ENCODE measurements at places on chromosomes 3 and 15. TPM values are rescaled to one million over a fixed set of nuclear protein-coding genes. Genes with fewer than 3 reads are reported as not detected.

DNA sequence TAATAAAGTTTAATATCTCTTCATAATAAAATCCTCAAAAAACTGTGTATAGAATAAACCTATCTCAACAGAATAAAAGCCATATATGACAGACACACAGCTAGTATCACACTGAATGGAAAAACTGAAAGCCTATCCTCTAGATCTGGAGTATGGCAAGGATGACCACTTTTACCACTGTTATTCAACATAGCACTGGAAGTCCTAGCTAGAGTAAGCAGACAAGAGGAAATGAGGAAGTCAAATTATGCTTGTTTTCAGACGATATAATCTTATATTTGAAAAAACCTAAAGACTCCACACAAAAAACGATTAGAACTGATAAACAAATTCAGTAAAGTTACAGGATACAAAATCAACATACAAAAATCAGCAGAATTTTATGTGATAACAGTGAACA lies 57.4 kb upstream of the DIPK2A start:
- no peak for DNase-seq

CHRNA3 gene
- 7.6 TPM for total RNA-seq

DNA sequence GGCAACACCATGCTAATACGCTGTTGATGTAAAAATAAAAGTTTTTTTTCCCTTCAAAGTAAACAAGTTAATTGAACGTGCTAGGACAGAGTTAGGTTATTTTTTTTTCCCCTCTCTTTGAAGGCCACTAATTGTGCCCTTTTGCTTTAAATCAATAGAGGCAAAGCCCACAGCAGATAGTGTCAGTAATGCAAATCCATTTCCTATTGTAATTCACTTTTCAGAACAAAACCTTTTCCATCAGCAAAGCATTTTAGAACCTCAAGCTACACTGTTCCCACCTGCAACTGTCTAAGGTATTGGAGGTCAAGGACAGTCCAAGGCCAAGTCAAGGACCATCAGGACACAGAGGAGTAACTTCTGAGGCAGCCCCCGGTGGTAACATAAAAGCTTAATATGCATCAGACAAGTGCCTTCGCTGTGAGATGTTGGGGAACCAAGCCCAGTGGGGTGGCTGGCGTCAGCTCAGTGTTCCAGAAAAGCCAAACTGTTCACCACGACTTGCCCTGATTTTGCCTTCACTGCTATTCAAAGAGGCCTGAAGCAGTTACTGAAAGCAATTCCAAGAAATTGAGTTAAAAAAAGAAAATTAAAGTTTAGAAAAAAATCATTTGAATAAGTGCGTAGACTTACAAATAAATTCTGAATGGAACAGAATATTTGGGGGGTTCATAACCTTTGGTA lies 65.8 kb upstream of the ICE2 start:
- DNase-seq: peak; percentile 34

LRTM1 gene
- not detected for total RNA-seq

DNA sequence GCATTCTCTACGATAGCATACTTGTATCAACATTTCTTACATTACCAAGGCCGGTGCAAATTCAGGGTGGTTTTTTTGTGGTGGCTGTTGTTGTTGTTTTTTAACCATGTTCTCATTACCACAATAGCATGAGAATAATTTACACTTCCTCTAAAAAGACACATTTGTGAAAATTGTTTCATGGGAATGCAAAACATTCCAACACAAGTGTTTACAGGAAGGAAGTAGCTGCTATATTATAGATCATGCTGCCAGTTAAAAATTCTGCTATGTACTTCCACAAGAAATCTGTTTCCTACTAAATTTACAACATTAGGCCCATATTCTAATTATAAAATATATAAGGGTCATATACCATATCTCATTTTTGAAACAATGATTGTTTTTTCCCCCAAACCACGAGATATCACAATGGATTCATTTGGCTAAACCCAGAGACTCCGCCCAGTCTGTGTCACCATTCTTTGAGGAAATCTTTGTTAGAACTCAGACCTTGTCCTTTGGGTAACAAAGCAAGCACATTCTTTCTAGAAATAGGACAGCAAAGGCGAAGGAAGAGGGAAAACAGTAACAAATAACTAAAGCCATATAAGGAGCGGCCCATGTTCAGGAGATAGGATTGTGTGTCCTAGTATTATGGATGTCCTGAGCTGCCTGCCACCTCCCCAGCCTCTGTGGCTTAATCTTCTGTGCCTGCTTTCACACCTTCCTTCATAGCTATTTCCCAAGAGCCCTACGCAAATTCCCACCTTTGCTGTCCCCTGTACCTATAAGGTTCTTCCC lies 60.1 kb downstream of the UACA start:
- no peak for DNase-seq

GOLGA6L10 gene
- 6.4 TPM for total RNA-seq

HYAL1 gene
- 2.1 TPM for total RNA-seq

DNA sequence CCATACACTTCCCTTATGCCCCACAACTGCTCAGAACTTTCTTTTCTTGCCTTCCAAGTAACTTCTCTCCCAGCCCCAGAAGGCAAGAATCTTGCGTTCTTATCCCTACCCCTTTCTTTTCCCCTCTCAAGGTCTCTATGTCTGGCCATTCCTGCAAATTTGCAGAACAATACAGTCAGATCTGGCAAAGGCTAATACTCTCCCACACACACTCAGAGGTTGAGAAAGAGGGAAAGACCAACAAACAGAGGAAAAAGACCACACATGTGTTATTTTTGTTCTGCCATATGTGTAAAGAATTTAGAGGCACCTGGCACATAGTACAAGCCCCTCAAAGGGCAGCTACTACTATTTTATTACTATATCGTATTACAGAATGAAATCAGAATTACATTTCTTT lies 25.7 kb downstream of the GJD2 start:
- DNase-seq: no peak

- DNase-seq: no peak
Measured at GRCh38 chr15:55322467-55322866, 3.4 kb downstream of the PIGB start.

C3orf20 gene
- total RNA-seq: 0.18 TPM

DNA sequence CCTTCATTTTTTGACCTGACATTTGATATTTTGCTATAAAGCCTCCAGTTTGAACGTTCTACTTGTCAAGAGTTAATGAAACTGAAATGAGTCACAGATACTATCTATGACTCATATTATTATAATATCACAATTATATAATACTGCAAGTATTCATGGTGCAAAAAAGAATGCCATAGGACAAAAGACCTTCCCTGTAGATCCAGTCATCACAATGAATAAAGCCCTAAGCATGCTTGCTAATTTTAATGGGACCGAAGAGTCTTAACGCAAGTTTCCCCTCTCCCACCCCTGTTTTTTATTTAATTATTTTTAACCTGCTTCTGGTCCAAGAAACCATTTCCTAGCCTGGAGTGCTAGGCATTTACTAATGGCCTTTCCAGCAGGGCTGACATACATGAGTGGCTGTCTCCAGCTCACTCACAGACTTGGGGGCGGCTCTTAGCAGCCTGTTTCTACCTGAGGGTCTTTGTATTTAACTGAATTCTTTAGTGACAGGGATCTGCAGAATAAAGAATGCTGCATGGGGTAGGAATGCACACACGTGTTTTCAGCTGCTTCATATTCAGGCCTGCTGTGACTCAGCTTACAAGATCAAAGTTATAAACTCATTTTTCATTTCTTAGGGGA lies 61.2 kb downstream of the THBS1 start:
- no peak for DNase-seq

DNA sequence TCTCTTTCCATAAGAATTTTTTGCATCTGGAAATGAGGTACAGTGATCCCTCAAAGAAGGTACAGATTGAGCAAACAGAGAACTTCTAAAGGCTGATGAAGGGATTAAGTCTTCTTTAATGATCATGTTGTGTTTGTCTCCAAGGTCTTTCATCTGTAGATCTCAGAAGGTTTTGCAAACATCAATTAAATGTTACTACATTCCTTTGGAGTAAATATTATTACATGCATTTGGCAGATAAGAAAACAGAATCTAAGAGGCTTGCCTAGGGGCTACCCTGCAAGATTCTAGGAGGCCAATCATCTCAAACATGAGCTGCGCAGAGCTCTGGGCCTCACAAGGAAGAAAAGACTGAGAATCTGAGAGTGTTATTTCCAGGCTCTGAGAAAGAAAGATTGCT lies 70.9 kb upstream of the LPP start:
- DNase-seq: no peak

GRCh38 chr3:126491221-126492013 lies 15.7 kb upstream of the ZXDC start:
- DNase-seq: no peak

DNA sequence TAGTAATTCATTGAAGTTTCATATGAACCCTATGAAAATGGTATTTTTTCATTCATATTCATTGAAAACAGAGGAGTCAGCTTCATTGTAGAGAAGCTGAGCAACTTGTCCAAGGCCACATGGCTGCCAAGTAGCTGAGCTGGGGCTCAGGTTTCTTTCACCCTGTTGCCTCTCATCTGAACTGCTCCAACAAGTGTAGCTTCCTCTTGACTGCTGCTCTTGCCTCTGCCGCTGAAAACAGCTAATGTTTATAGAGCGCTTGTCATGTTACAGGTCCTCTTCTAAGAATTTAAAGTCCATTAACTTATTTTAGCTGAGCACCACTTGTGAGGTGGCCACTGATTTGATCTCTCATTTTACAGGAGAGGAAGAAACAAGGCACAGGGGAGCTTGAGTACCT lies 81.1 kb downstream of the PDCD6IP start:
- DNase-seq: no peak

DNA sequence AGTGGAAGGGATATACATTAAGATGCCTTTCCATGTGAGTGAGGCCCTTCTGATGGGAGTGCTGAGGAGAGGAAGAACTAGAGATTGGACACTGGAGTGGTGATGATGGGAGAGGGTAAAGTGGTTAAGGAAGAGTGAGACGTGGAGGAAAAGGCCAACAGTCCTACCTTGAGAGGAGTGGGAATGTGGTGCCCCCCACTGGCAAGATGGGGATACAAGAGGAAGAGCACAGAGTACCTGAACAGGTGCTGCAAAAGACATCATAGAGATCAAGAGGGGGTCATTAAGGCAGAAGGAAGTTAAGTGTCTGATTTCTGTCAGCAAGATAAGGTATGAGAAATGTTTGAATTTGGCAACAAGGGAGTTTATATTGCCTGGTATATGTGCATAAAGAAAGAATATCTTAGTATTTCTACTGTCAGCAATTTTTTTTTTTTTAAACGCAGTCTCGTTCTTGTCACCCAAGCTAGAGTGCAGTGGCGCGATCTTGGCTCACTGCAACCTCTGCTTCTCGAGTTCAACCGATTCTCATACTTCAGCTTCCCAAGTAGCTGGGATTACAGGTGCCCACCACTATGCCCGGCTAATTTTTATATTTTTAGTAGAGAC lies 34.0 kb downstream of the ARIH2 start:
- no peak for DNase-seq

DNA sequence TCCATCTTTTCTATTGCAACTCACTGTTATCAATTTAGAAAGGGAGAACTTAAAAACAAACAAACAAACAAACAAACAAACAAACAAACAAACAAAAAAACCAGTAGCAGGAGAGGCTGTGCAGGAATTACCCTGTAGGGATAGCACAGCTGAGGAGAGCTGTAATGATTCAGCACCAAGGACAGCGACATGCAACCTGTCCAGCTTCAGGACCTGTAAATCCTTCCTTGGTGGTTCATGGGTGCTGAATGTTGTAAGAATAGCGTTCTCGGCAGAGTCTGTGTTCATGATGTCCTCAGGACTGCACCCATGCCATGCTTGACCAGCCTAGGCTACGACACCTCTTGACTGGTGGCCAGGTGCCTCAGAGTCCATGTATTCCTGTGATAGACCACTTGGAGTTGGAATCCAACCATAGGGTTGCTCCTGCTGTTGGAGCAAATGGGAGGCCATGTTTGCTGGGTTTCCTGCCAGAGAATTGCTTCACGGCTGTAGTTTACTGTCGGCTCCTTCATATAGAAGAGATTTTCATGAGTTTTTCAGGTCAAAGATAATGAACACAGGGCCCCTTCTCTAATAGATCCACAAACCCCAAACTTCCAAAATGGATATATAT lies 65.9 kb downstream of the CACNA2D3 start:
- no peak for DNase-seq

DNA sequence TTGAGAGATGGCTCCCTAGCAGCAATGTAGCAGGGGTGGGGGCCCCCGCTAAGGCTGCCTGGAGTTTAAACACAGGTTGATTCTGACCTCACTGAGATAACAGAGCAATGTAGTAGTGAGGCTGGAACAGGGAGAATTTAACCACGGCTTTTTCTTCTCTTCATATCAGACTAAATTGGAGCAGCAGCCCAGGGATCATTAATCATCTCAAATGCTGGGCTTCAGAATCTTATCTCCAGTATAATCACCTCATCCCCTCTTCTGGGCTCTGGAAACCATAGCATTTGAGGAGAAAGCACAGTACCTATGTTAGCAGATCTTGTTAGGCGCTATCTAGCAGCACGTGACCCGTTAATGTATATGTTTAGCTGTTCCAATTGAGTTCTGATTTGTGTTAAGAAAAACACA lies 25.4 kb upstream of the DET1 start:
- DNase-seq: no peak

GRCh38 chr3:128068156-128068620 lies 16.0 kb downstream of the SEC61A1 start:
- DNase-seq: no peak

DNA sequence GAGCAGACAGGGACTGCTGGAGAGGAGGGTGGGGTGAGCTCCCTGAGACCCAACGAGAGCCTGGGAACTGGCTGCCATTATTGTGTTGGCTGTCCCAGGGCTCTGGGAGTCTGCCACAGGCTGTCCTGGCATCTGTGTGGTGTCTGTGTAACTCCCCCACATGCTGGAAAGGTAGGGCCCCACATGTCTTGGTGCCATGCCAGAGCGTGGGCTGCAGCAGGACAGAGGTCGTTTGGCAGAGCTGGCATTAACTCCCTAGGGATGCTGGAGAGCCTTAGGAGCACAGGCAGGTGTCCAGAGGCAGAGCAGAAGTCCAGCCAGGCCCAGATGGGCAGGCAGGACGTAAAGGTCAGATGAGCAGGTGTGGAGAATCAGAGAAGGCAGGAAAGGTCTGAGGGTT lies 9.7 kb downstream of the TIMP4 start:
- DNase-seq: no peak

DNA sequence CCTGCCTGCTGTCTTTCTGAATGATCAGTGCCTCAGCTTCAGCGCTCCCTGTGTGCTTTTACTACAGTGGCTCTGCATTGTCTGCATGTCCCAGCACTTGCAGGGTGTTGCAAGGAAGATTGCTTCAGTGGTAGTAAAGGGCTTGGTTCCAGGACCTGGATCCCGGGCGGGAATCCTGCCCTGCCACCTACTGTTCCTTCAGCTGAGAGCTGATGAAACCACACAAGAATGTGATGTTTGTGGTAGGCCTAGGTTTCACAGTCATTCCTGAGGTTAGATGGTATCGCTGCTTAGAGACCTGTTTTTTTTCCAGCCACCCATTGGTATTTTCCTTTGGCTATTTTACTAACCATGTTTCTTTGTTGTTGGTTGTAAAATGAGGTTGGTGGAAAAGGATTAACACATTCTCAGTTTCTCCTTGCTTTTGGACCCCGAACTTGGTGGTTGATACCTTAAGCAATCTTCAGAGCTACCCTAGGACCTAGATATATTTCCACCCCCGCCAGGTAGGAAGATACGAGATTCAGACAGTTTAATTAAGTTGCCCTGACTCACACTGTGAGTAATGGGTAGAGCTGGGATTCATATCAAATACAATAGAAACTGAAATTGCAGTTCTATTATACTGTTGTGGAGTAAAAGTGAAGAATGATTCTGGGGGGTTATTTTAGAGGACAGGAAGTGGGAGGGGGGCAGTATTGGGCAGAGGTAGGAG lies 11.4 kb downstream of the GPR87 start:
- peak; percentile 13 for DNase-seq

GRCh38 chr3:32420126-32421038 lies 28.7 kb downstream of the CMTM7 start:
- DNase-seq: no peak
